Thyroid gland (tissue), 4 donors: ENCODE measurements at places on chromosomes 1 and 21. TPM values are rescaled to one million over a fixed set of nuclear protein-coding genes. Genes with fewer than 3 reads are reported as not detected.

NID1 gene
- total RNA-seq, result 91.8 TPM

- H3K4me3 ChIP-seq, result no peak overlapping the region
- no peak overlapping the region for H3K27ac ChIP-seq
- H3K4me1 ChIP-seq, result no peaks in the 10 kb centered on the region
- H3K27me3 ChIP-seq, result no peaks in the 10 kb centered on the region
- no peaks in the 10 kb centered on the region for H3K36me3 ChIP-seq
These were observed 29.0 kb upstream of the CTBS start for GRCh38 chr1:84603223-84603622.

- no peak overlapping the region for H3K4me3 ChIP-seq
- no peak overlapping the region for H3K27ac ChIP-seq
- DNase-seq, result no peak
- H3K36me3 ChIP-seq, result peaks cover 6% of the 10 kb centered on the region
- no peaks in the 10 kb centered on the region for H3K27me3 ChIP-seq
These were observed 52.4 kb downstream of the MAP3K21 start for GRCh38 chr1:233379869-233380438.

DNA sequence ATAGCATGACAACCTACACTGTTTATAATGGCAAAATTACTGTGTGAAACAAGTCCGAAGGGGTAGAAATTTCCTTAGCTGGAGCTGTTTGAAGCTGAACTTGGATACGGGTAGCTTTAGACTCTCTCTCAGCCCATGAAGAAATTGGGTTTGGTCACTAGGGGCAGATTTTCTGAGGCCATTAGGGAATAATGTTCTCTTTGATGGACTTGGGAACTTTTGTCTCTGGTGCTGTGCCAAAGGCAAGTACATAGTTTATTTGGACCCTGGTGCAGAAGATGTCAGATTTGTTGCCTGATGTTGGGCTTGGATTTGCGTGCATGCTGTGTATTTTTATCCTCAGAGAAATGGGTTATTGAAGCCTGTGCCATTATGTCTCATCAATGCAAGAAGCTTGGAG lies 109.6 kb downstream of the VPS13D start:
- no peaks in the 10 kb centered on the region for H3K27me3 ChIP-seq
- H3K36me3 ChIP-seq, result peaks cover 17% of the 10 kb centered on the region
- no peak overlapping the region for H3K4me3 ChIP-seq
- H3K4me1 ChIP-seq, result peaks cover 62% of the 10 kb centered on the region
- no peak for DNase-seq

DNA sequence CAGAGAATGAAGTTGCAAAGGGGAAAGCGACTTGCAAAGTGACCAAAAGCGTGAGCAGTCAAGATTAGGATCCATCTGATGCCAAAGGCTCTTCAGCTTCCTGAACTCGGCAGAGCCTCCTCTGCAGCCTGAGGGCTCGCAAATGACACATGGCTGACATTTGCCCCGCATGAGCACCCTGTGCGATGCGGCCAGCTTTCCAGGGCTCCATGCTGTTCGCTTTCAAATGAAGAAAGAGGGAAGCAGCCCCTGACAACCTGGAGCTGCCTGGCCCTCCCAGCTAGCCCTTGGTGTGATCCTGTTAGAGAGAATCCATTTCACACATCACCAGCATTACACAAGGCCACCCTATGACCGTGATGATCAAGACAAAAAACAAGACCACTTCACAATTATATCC lies 20.2 kb upstream of the FAM131C start:
- DNase-seq, result no peak
- no peak overlapping the region for H3K27ac ChIP-seq
- no peaks in the 10 kb centered on the region for H3K36me3 ChIP-seq
- no peaks in the 10 kb centered on the region for H3K27me3 ChIP-seq

DNA sequence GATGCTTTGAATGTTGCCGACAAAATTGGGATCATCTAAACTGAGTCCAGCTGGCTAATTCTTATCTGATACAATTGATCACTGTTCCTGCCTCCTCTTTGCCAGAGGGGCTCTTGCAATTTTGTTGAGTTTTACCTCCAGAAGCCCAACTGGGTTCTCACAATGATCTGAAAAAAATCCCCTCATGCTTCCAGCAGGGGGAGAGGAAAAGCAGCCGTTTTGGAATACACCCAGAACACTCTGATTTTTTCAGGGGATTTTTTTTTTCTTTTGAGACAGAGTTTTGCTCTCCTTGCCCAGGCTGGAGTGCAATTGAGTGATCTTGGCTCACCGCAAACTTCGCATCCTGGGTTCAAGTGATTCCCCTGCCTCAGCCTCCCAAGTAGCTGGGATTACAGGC lies 13.9 kb upstream of the RERE start:
- no peak overlapping the region for H3K4me3 ChIP-seq
- H3K27ac ChIP-seq, result no peak overlapping the region

DNA sequence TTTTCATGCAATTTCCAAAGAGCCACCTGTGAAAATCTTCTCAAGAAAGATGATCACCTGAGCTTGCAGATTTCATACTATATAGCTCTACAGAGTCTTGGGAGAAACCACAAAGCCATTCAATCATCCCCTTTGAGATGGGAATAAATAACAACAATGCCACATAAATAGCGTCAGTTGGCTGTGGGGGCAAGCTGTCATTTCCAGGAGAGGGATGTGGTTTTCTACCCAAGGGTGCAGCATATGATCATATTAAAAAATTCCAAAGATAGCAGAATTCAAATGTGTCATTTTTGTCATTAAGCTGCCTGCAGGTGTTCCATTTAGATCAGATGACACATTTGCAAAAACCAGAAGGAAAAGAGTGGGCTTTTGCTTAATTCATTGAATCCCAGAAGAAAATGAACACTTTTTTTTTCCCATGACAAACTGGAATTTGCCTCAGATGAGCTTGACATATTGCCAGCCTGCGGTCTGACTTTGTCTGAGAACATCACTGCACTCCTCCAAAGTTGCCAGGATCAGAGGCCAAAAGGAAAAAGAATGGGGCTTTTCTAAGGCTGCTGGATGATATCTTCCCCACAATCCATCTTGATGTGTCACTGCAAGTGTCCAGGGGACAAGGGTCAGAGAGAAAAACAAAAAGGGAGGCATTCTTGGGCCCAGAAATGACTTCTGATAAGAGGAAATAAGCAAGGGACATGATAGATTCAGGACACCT lies 314.1 kb upstream of the USP25 start:
- no peaks in the 10 kb centered on the region for H3K36me3 ChIP-seq
- no peak overlapping the region for H3K27ac ChIP-seq
- no peak for DNase-seq
- no peaks in the 10 kb centered on the region for H3K27me3 ChIP-seq
- H3K4me1 ChIP-seq, result no peaks in the 10 kb centered on the region

- DNase-seq, result no peak
- H3K27me3 ChIP-seq, result no peaks in the 10 kb centered on the region
- no peaks in the 10 kb centered on the region for H3K36me3 ChIP-seq
- no peak overlapping the region for H3K4me3 ChIP-seq
- H3K4me1 ChIP-seq, result no peaks in the 10 kb centered on the region
These were observed 6.9 kb upstream of the GPR153 start for GRCh38 chr1:6267686-6268322.

GRCh38 chr1:233253832-233254331 lies 41.6 kb downstream of the PCNX2 start:
- no peak overlapping the region for H3K27ac ChIP-seq
- no peaks in the 10 kb centered on the region for H3K27me3 ChIP-seq
- H3K36me3 ChIP-seq, result peaks cover 7% of the 10 kb centered on the region
